ENCODE measurements at places on chromosomes 4 and X.

GRCh38 chrX:45668686-45669443, 468.2 kb upstream of the DIPK2B start:
- no peak for DNase-seq

- peak; percentile 37 for DNase-seq
Observed at GRCh38 chr4:75708218-75708691, 16.1 kb upstream of the USO1 start.

- DNase-seq: no peak
Observed at GRCh38 chrX:55524487-55524886, 34.8 kb upstream of the USP51 start.

- no peak for DNase-seq
Observed at GRCh38 chr4:60500810-60501209, 699.3 kb upstream of the ADGRL3 start.

- DNase-seq: peak; percentile 81
Observed at GRCh38 chr4:105122350-105122749, 24.3 kb upstream of the TET2 start.

DNA sequence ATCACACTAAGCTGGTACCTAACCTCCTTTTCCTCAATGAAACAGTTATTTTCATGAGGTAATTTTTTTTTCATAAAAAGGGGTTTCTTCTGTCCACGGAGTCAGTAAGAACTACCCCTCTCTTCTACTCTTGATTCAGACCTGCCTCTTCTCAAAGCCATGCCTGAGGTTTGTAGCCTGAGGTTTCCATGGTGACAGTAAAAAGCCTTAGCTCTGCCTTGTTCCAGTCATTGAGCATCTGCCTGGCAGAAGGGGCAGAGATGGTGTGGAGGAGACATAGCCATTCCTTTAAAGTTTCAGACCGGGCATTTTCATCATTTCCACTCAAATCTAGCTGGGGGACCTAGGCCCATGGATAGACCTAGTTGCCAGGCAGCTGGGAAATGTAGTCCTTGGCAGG, 135.5 kb downstream of the REPS2 start:
- DNase-seq: no peak

- no peak for DNase-seq
Observed at GRCh38 chr4:177483271-177483670, 41.0 kb upstream of the AGA start.

Data from ELF-1 (cell line).